ENCODE measurements at places on chromosomes 7 and 10.

DNA sequence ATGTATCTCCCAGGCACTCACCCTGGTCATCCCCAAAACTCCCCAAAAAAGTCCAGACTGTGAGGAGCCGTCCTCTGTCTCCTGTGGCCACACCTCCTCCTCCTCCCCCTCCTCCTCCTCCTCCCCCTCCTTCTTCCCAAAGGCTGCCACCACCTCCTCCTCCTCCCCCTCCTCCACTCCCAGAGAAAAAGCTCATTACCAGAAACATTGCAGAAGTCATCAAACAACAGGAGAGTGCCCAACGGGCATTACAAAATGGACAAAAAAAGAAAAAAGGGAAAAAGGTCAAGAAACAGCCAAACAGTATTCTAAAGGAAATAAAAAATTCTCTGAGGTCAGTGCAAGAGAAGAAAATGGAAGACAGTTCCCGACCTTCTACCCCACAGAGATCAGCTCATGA, 7.1 kb downstream of the LMOD2 start:
- DNase-seq: no peak

DNA sequence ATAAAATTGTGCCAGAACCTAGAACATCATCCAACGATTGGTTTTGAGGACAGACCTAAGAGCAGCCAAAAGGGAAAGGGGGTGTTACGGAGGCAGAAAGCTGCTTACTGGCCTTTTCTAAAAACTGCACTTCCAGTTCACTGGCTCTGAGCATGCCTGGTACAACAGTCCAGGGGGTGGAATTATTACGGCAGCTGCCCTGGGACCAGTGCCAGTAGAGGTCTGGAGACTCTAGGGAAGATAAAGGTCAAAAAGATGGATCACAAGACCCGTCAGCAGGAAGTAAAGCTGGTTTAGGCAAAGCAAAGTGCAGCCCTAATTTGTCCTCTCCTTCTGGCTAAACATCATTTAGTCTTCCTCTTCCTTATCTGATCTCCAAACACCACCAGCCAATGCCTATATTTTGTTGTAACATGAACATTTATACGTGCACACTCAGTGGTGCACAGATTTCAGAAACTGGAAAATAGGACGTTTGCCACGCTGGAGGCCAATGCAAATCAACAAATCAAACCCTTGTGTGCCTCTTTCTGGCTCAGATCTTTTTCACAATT, 216.4 kb upstream of the DPP6 start:
- no peak for DNase-seq

DNA sequence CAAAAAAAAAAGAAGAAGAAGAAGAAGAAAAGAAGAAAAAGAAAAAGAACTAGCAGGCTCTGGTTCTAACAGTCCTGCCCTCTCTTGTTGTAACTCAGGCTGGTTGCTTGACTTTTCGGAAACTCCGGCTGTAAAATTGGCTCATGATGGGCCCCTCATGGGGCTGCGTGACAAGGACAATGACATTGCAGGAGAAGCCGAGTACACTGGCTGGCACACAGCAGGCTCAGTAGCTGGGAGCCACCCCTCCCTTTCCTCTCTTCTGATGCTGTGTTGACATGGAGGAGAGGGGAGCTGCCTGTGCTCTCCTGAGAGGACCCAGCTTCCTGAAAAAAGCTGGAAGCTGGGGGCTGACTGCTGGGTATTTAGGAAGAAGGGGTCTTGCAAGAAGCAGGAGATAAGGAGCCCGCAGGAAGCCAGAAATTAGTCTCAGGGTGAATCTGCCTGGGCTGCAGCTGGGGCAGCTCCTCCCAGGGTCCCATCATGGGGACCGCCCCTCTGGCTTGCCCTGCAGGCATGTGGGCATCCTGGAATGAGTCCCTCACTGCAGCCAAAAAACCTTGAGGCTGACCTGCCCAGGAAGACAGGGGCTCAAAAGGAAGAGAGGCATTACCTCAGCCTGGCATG, 14.6 kb upstream of the GPR26 start:
- no peak for DNase-seq

DNA sequence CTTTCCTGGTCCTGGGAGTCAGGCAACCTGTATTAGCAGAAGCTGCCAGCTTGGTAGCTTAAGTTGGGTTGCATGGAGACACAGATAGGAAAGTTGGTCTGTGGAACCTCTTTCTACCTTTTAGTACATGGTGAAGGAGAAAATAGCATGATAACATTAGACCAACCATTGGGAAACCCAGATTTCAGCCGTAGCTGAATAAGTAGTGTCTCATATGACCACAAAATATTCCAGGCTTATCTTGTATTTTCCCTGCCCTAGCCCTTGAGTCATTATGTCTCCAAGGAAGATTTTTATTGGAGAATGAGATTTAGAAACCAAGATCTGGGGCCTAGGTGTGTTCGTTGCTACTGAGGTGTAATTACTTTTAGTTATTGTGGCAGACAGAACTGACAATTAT, 67.2 kb downstream of the CCSER2 start:
- no peak for DNase-seq

- DNase-seq: peak; percentile 44
Measured at GRCh38 chr10:126904818-126905701, at the start of gene DOCK1. DOCK1 (plus strand) TSS chr10:126905428; CDS start chr10:126905518, 90 bp downstream.

- peak; percentile 61 for DNase-seq
Measured at GRCh38 chr7:37920849-37921805, 687 bp downstream of the EPDR1 start.

DNA sequence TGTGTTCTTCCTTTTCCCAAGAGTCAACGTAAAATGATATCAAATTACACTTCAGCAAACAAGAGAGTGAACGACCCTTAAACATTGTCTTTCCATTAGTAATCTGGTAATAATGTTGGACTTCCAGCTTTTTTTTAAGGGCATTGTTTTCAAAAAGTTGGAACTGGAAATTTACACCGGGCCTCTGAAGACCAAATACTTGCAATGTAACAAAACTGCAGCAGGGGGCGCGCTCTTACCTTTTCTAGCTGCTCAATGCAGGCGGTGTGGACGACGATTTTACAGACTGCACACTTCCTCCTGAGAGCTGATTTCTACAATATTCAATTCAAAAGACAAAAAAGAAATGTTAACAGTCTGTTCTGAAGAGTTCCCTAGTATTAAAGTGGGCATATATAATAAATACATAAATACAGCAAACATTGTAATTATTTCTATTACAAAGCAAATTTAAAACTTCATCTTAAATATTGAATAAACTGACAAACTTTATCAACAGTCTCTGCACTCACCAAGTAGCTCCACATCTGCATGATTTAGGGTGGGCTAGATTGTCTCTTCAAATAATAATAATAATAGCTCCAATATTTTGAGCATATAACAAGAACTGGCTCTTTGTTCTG, 190.4 kb downstream of the DGKI start:
- DNase-seq: peak; percentile 77

- DNase-seq: peak; percentile 25
Measured at GRCh38 chr7:55193245-55193644, 171.9 kb upstream of the LANCL2 start.

DNA sequence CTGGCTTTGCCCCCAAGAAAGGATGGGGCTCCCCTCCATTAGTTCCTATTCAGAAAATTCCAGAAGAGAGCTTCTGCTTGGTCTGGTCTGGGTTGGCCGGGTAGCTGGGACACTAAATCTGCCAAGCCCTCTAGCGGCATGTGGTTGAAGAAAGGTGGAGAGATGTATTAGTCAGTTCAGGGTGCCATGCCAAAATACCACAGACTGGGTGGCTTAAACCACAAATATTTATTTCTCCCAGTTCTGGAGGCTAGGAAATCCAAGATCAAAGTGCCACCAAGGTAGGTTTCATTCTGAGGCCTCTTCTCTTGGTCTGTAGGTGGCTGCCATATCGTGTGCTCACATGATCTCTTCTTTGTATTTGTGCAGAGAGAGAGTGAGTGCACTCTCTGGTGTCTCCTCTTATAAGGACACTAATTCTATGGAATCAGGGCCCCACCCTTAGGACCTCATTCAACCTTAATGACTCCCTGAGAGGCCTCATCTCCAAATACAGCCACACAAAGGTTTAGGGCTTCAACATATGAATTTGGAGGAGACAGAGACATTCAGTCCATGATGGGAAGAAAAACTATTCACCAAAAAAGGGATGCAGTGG, 38.7 kb upstream of the MTPAP start:
- no peak for DNase-seq

DNA sequence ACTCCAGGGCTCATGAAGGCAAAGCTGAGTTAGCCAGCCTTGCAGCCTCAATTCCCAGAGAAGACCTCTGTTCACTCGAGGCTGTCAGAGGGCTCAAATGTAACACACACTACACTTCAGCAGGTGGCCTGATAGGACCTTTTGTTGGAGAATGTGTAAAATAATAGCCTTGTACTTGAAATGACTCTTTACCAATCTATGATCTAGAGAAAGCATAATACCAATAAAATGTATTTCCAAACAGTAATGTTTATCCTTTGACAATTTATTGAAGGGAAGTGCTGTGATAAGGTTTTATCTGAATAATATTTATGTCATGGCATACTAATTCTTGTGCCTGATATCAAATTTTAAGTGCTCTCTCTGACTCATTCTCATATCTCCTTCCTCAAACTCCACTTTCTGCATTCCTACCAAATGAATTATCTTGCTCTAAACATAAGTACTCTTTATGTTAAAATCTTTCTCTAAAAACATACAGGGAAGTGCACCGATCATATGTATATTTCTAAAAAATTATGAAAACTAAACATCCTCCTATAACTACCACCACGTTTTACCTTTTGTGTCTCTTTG, 20.9 kb downstream of the CYP3A7 start:
- DNase-seq: no peak

- no peak for DNase-seq
Measured at GRCh38 chr10:127033216-127034033, 128.2 kb downstream of the DOCK1 start.

GRCh38 chr10:9038146-9038714, 983.7 kb downstream of the GATA3 start:
- no peak for DNase-seq

- DNase-seq: no peak
Measured at GRCh38 chr10:24303522-24304310, 94.8 kb downstream of the KIAA1217 start.

- DNase-seq: no peak
Measured at GRCh38 chr7:83629117-83629880, 19.6 kb downstream of the SEMA3E start.

DNA sequence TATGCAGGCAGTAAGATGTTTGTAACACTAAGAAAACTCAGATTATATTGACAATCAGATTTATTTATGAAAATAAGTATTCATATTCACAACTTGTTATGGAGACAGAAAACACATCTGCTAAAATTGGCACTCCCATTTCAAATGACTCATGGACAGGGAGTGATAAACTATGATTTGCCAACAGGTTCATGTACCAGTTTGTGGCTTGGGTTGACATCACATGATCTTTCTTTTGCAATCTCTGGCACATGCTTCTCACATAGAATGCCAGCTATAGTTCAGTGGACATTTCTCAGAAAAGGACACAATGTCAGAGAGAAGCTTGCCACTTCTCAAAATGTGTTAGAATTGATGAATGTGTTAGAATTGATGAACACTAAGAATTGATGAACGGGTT, 663.2 kb upstream of the ANKRD30A start:
- DNase-seq: no peak

GRCh38 chr10:53528974-53529373, 756.4 kb upstream of the MBL2 start:
- no peak for DNase-seq

- DNase-seq: no peak
Measured at GRCh38 chr7:155281398-155281969, 16.2 kb upstream of the INSIG1 start.

GRCh38 chr7:142057101-142057500, 54.4 kb upstream of the MGAM2 start:
- no peak for DNase-seq

GRCh38 chr7:139889186-139889871, 60.3 kb downstream of the TBXAS1 start:
- no peak for DNase-seq

DNA sequence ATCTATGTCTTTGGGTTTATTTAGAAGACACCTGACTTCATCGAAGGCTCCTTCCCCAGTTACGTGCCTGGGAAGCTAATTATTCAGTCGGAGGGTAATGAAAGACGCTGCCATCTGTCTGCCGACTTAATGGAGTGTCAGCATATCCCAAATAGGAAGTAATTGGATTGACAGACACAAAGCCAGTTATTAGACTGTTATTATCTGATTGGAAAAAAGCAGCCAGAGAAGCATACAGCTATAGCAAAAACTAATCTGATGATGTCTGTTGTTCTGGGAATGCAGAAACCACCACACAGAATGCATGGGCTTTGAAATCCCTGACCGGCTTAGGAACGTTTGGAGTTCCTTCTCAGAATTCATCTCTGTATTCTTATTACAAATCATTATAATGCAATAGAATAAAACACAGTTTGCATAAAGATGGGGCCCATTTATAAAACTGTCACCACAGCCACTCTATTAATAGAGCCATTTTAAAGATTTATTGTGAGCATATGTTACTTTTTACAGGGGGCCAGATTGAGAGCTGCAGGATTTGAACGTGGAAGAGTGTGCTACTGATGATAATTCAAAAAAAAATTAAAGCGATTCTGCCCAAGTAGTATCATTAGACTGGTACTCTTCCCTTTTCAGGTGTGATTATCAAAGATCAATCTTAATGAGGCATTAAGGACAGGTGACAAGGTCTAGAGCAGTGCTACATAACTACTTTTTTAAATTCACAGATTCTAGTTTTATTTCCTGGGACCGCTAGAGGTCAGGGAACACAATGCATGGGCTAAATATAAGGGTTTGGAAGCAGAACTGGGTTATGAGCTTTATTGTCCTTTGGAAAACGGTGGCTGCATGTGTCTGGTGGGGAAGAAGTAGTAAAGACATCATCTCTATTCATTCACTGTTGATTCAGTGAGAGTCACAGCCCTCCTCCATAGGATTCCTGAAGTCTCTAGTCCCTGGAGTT, 330.1 kb upstream of the LRGUK start:
- no peak for DNase-seq

GRCh38 chr7:146655928-146656797, 539.6 kb downstream of the CNTNAP2 start:
- DNase-seq: no peak

GRCh38 chr7:88842201-88842600, 46.7 kb upstream of the TEX47 start:
- DNase-seq: no peak

GRCh38 chr10:89262086-89263051, 10.8 kb upstream of the LIPA start:
- DNase-seq: no peak

GRCh38 chr10:17984056-17984455, 32.3 kb downstream of the SLC39A12 start:
- no peak for DNase-seq

DNA sequence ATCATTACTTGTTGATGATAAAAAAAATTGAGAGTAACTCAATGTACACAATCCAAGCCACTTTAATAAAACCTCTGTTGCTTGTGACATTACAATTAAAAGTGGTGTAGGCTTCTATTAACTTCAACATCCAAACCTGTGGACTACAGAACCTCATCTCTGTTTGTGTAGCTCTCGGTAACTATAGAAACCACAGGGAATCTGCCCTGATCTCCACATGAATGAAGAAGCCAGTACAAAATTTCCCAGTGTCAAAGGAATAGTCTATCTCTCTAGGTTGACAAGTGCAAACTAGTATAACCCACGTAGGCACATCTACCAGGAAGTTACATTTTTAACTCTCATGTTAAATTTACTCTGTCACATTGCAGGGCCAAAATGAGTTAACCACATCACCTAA, 204.3 kb downstream of the CHCHD3 start:
- no peak for DNase-seq

- DNase-seq: no peak
Measured at GRCh38 chr10:22410846-22411245, 65.5 kb downstream of the SPAG6 start.
